ENCODE measurements at places on chromosomes 4 and X.

- no peak for DNase-seq
These were observed 2.8 kb upstream of the RUFY3 start for GRCh38 chr4:70718811-70719604.

GRCh38 chr4:169110633-169111032 is 100.6 kb upstream of the CBR4 start:
- DNase-seq, result no peak

GRCh38 chrX:40099055-40099958 is 1.5 kb upstream of the BCOR start:
- no peak for DNase-seq

DNA sequence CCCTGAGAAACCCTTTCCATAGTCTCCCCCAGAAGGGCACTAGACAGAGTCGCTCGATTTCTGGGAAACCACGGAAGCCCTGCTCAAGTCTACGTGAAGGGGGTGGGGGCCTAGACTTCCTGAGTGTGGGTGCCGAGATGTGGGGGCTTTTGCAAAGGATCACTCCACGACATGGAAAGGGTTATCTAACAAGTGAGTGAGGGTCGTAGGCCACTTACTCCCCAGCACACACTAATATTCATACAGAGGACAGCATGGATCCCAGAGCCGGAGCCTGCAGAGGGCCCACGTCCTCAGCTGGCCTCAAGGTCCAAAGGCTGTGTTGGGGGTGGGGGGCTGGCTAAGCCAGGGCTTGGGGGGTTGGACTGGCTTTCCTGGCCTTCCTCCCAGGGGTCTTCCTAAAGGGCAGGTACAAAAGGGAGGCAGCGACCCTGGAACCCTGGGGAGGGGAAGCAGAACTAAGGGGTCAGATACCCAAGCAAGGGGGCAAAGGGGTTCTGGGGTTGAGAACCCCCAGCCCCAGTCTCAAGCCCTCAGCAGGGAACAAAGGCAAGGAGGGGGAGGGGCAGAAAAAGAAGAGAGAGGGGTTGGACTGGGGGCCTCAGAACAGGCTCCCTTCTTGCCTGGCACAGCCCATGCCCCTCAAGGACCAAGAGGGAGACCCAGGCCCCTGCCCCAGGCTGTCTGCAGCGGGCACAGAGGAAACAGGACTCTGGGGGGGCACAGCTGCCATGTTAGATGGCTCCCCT is 1.6 kb downstream of the HMX1 start:
- DNase-seq, result no peak

GRCh38 chr4:152328582-152328981 is 207.3 kb downstream of the FBXW7 start:
- DNase-seq, result no peak

DNA sequence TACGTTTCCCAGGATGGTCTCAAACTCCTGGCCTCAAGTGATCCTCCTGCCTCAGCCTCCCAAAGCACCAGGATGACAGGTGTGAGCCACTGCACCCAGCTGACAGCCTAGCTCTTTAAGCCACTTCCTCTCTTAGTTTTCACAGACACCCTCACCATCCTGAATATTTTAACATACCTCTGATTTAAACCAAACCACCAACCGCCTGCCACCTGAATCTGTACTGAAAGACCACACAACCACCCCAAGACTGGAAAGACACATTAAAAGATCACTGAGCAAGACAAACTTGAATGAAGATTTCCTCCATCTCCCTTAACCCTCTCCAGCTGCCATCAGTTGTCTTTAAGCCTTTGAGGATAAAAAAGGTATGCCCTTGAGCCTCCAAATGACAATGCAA is 110.6 kb downstream of the SH3KBP1 start:
- no peak for DNase-seq

GRCh38 chr4:70623323-70623722 is 5.2 kb upstream of the ENAM start:
- DNase-seq, result no peak

GRCh38 chrX:46444011-46444410 is 101.2 kb downstream of the ZNF674 start:
- DNase-seq, result no peak

GRCh38 chrX:1925053-1925481 is 310.2 kb downstream of the ASMT start:
- no peak for DNase-seq

DNA sequence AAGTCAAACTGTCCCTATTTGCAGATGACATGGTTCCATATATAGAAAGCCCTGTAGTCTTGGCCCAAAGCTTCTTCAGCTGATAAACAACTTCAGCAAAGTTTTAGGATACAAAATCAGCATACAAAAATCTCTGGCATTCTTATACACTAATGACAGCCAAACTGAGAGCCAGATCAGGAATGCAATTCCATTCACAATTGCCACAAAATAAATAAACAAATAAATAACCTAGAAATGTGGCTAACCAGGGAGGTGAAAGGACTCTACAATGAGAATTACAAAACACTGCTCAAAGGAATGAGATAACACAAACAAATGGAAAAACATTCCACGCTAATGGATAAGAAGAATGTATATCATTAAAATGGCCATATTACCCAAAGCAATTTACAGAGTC is 52.9 kb upstream of the CXCL8 start:
- DNase-seq, result no peak

DNA sequence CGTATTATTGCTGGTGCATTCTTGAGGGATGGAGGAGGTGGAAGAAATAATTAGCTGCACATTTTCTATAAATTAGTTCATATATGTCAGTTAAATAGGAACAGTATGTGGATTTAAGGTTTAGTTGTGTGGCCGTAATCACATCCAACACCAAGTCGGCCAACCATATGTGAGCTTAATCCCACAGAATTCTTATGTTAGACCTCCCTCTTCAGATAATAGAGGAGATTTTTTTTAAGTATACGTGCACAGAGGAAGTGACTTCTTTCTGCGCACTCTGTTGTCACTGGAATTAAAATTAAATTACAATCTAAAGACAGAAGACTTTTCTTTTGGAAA is 2.1 kb downstream of the SEPTIN11 start:
- DNase-seq, result no peak

GRCh38 chrX:124736553-124737270 is 390.3 kb downstream of the SH2D1A start:
- DNase-seq, result peak; percentile 30

GRCh38 chr4:153728151-153728550 is 31.7 kb downstream of the RNF175 start:
- no peak for DNase-seq

DNA sequence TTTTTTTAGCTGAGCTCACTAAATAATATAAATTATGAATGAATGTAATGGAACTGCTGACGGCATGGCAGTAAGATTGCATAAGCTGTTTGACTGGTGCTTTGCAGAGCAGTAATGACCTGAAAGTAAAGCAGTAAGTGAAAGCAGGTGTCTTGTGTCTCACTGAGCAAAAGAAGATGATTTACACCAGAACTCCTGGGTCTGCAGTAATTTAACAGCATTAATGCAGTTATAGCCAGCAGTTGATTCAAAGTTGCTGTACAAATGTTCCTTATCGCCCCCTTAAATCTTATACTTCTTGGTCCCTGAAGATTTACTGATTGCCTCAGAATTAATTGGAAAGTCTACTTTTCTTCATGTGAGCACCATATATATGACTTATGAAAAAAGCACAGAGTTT is 187.7 kb downstream of the DCTD start:
- no peak for DNase-seq

GRCh38 chrX:125295337-125295736 is 24.3 kb upstream of the TEX13C start:
- no peak for DNase-seq

GRCh38 chr4:5784960-5785611 is 74.1 kb downstream of the EVC start:
- DNase-seq, result no peak

DNA sequence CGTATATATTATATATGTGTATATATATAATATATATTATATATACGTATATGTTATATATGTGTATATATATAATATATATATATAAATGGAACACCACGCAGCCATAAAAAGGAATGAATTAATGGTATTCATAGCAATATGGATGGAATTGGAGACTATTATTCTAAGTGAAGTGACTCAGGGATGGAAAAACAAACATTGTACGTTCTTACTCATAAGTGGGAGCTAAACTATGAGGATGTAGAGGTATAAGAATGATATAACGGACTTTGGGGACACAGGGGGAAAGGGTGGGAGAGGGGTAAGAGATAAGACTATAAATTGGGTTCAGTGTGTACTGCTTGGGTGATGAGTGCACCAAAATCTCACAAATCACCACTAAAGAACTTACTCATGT is 1388.9 kb downstream of the C4orf33 start:
- no peak for DNase-seq

GRCh38 chrX:40772290-40772689 is 36.9 kb upstream of the MED14 start:
- DNase-seq, result no peak

DNA sequence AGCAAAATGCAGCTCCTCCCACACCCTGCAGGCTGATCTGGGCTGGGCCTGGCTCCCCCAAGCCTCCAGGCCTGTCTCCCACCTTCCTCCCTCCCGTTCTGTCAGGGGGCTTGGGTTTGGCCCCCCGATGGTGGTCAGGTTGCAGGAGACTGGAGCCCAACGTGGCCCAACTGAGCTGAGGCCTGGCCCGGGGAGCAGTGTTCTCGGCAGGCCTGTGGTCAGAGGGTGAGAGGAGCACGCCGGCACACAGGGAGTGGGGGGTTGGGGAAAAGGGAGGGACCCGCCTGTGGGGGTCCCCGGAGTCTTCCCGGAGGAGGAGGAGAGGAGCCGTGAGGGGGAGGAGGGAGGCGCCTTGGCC is 43.2 kb upstream of the NKX1-1 start:
- no peak for DNase-seq

DNA sequence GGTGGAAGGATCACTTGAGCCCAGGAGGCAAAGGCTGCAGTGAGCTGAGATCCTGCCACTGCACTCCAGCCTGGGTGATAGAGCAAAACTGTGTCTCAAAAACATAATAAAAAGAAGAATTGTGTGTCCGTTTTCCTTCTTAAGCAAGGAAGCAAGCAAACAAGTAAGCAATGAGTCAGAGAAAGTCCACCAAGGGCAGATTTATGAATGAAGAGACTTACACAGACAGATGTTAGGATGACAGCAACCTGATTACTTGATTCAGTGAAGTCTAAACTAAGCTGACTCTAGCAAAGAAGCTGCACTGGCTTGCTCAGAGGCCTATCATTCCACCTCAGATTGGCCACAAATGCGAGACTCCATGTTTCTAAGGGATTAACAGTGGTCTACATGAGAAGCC is 34.1 kb upstream of the SCML1 start:
- DNase-seq, result no peak

- no peak for DNase-seq
These were observed 454.5 kb upstream of the PCDH7 start for GRCh38 chr4:30265716-30266115.

- DNase-seq, result no peak
These were observed 15.3 kb downstream of the SEPTIN6 start for GRCh38 chrX:119677654-119677981.

GRCh38 chrX:130103605-130104004 is 6.7 kb downstream of the ELF4 start:
- no peak for DNase-seq

GRCh38 chrX:108304210-108304609 is 134.0 kb downstream of the COL4A6 start:
- no peak for DNase-seq

DNA sequence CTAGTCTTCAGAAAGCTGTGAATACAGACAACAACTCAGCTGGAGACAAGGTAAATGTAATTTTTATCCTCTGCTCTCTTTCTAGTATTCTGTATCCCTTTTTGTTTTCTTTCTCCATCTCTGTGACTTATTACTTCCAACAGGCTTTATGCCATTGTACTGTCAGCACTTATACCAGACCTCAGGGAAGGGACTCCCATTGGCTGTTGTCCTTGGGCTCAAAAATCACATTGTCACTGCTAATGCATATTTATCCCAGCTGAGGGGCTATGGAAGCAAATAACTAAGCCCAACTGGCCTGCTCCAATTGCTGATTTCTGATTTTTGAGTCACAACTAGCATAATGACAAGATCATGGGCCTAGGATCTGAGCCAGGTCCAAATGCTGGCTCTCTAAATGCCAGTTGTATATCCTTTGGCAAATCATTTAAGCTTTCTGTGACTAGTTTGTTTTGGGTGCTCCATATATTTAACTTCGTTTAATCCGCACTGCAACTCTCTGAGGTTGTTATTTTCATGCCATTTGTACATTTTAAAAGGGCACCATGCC is 395.1 kb upstream of the GNPDA2 start:
- no peak for DNase-seq
